NCI-H1417 treated with DMSO at 0.1 percent for 48 hours (cell line): ENCODE measurements at places on chromosomes 2 and 18.

DNA sequence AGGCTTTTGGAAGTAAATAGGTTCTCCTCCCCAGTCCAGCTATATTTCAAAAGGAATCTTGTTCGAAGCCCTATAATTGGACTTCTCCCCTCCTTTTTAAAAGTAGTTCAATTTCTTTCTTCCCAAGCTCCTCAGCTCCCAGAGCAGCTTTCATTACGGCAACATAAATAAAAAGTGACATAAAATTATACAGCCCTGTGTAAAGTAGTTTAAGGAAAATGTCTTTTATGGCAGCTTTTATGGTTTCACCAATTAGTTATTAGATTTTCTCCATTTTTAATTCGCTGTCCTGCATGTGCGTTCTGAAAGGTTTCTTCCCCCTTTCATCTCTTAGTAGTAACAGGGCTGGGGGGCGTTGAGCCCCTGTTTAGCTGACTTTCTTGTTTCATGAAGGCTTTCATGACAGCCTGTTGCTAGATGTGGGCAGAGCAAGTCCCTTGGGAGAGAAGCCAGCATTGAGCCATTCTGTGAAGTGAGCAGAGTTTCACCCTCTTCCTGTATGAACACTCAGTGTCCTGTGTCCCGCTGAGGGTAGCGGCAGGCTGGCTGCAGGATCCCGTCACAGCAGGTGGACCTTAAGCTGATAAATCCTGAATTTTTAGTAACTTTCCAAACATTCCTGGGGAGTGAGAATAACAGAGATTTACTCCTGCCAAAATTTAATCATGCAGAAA, 229.7 kb upstream of the SPRED2 start:
- DNase-seq = no peak

GRCh38 chr2:64779117-64779690, 125.5 kb upstream of the SERTAD2 start:
- no peak for DNase-seq

- no peak for DNase-seq
These were observed 54.4 kb upstream of the TANC1 start for GRCh38 chr2:158914066-158914465.

GRCh38 chr2:180677930-180678624, 302.3 kb upstream of the UBE2E3 start:
- no peak for DNase-seq

DNA sequence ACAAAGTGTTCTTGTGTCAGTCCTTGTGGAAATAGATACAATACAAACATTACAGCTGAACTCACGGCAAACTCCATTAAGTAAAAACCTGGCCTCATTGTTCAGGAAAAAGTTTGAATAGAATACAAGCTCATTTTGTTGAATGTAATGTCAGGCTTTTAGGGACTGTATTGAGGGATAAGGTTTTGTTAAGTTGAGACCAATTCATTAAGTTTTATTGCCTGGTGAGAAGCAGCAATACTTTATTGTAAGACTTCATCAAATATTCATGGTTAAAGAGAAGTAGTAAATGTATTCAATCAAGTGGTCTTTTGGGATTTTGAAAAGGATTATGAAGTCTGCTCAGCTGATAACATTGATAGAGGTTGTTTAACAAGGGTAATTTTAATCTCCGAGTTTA, 35.4 kb upstream of the METAP1D start:
- no peak for DNase-seq
